ENCODE measurements at places on chromosomes 2 and 18. TPM values are rescaled to one million over a fixed set of nuclear protein-coding genes. Genes with fewer than 3 reads are reported as not detected.
A peak's percentile ranks its signal among the peaks of the same experiment; 100 is the strongest.

Gene SEPTIN10
- total RNA-seq = 77.4 TPM

Gene INSIG2
- total RNA-seq = 13.5 TPM

Gene IL18RAP
- total RNA-seq = not detected

Gene ALLC
- not detected for total RNA-seq

Gene CD207
- not detected for total RNA-seq

Gene METTL4
- 10.3 TPM for total RNA-seq

Gene IMPA2
- 15.9 TPM for total RNA-seq

Gene AQP4
- total RNA-seq = not detected

Gene GEN1
- 30.8 TPM for total RNA-seq

Gene AGXT
- not detected for total RNA-seq

Gene GDF7
- not detected for total RNA-seq

Gene NCL
- total RNA-seq = 154 TPM

DNA sequence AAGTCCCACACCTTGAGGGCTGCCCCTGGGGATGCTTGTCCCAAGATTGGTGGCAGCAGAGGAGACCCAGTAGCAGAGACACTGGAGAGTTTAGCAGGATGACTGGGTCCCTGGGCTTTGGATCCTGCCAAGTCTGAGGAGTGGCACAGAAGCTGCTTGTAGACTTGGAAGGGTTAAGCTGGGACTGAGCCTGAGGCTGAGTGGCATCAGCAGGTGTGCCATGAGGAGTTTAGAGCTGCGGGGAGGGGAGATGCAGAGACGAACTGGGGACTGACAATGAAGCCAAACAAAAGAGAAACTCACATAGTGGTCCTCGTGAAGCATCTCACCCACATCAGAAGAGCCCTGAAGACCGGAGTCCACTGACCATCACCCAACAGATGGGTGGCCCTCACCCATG is 329.7 kb upstream of the KLHL29 start:
- no peak for DNase-seq

DNA sequence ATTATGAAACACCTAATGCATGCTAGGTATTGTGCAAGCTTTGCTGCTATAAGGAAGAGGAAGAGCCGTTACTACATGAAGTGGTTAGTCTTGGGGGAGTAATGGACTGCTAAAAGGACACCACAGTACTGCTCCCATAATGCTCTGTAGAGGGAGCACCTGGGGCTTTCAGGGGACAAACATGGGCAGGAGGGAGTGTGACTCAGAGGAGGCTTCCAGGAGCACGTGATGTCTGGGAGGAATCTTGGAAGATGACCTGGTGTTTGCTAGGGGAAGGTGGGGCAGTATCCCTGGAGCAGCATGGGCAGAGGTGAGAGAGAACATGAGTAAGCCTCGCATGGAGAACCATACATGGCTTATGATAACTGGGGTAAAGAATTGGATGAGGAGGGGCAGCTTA is 18.8 kb downstream of the MAPK4 start:
- no peak for DNase-seq

GRCh38 chr2:232551250-232551638 is 755 bp downstream of the EIF4E2 start:
- DNase-seq = no peak

- no peak for DNase-seq
Observed at GRCh38 chr2:158519481-158519880, 62.7 kb downstream of the PKP4 start.

DNA sequence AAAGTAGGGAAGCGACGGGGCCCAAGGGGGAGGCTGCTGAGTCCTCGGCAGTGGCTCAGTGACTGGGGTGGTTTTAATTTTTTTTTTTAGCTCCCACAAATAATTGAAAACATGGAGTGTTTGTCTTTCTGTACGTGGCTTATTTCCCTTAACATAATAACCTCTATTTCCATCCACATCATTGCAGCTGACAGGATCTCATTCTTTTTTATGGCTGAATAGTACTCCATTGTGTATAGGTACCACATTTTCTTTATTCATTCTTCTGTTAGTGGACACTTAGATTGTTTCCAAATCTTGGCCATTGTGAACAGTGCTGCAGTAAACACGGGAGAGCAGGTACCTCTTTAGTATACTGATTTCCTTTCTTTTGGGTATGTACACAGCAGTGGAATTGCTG is 65.1 kb downstream of the ASAP2 start:
- no peak for DNase-seq

GRCh38 chr2:72581560-72582181 is 244.2 kb downstream of the EXOC6B start:
- DNase-seq = no peak

DNA sequence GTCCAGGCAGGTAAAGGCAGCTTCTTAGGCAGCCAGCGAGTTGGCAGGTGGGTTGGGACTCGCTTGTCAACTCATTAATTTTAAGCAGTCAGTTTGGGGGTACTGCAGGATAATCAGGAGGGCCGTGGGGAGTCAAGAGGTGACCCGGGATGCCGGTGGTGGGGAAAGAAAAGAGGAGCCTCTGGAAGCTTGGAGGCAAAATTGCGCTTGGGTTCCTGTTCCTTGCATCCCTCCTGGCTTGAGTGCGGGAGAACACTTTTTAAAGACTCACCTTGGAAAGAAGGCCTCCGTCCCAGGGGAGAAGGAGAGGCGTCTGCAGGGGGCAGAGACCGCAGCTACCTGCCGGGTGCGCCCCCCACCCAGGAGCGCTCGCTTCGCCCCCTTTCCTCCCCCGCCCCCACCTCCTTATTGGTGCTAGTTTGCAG is at the start of gene KCNJ3:
KCNJ3 (plus strand) TSS at position 400 of the 425 bp plus-strand sequence. CDS start 81 bp downstream, outside the sequence.
- DNase-seq = no peak

GRCh38 chr2:37855283-37856041 is 69.6 kb upstream of the RMDN2 start:
- no peak for DNase-seq

GRCh38 chr2:84613082-84613481 is 96.8 kb downstream of the DNAH6 start:
- no peak for DNase-seq

GRCh38 chr2:229784791-229785190 is 70.4 kb upstream of the DNER start:
- DNase-seq = no peak

GRCh38 chr2:232183279-232183678 is 195.3 kb upstream of the ALPP start:
- DNase-seq = no peak

GRCh38 chr2:10892796-10893350 is 18.9 kb upstream of the KCNF1 start:
- no peak for DNase-seq

DNA sequence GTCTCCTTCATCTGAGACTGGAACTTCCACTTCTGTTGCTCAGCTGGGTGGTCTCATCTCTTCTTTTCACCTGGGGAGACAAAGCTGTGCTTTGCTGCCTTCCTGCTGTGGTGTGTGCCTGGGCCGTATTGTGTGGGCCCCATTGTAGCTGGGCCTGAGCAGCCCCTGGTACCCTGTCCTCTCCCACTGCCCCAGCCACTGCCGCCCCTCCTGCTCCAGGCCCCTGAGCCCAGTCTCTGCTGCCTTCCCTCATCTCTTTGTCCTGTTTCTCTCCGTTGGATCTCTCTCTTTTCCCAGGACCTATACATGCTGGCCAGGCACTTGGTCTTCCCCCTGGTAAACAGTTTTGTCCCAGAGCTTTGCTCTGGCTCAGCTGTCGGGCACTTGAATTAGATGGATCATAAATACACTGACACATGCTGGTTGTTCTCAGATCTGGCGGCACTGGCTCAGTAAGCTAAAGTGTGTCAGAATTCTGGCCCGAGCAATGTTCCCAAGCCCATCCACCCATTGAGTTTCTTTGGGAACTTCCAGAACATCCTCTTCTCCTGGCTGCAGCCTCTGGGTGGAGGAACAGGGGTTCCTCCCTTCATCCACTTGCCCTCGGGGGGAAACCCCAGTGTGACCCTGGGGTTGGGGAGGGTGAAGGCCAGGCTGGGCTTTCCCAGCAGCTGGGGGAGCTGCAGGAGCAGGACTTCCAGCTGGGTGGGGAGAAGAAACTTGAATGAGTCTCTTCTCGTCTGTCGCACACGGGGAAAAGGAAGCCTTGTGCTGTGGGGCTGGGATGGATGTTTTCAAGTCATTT is 99.0 kb downstream of the DGKD start:
- no peak for DNase-seq

DNA sequence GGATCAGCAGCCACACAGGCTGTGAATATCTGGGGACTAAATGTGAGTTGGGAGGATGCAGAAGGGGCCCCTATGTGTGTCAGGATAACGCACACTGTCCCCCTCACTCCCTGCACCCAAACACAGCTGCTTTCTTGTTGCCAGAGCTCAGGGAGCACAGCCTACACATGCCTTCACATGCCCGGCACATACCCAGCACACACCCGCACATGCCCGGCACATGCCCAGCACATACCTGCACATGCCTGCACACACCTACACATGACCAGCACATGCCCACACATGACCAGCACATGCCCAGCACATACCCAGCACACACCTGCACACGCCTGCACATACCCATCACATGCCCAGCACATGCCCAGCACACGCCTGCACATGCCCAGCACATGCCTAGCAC is 75.6 kb downstream of the TPO start:
- DNase-seq = no peak

GRCh38 chr2:175003875-175004729 is 1.1 kb downstream of the CHN1 start:
- peak; percentile 55 for DNase-seq

DNA sequence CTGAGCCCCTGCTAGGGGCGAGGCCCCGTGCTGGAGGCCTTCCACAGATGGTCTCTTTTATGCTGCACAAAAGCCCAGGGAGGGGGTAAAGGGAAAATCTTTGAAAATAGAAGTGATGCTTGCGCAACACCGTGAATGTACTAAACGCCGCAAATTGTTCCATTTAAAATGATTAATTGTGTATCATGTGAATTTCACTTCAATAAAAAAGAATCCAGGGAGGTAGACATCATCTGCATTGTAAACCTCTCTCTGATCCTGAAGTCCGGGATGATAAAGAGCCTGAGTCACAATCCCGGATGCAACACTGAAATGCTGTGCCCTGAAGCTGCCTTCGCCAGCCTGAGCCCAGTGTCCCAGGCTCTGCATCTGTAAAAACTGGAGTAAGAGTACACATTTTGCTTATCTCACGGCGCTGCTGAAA is 107.7 kb upstream of the PPP1CB start:
- peak; percentile 91 for DNase-seq

DNA sequence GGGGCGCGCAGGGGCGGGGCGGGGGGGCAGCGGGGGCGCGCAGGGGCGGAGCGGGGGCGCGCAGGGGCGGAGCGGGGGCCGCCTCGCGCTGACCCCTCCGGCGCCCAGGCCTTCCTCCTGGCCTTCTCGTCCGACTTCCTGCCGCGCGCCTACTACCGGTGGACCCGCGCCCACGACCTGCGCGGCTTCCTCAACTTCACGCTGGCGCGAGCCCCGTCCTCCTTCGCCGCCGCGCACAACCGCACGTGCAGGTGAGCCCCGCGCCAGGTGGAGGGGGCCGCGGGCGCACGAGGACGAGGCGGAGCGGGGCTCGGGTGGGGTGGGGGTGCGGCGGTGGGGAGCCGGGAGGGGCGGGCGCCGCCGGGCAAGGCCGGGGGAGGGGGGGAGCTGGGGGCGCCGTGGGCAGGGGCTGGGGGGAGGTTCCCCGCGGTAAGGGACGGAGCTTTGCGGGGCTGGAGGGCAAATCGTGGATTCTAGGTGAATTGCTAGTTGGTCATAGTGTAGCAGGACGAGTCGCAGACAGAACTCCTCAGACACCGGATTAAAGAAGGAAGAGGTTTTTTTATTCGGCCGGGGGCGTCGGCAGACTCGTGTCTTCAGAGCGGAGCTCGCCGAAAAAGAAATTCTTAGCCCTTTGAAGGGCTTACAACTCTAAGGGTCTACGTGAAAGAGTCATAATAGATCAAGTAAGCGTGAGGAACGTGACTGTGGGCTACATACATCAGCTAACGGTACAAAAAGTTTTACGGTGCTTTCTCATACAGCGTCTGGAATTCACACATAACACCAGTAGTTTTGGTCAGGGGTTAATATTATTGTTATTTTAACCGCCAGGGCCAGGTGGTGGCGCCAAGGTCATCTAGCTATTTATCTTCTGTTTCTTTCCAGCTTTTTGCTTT is 29.9 kb downstream of the ANO7 start:
- DNase-seq = peak; percentile 19

DNA sequence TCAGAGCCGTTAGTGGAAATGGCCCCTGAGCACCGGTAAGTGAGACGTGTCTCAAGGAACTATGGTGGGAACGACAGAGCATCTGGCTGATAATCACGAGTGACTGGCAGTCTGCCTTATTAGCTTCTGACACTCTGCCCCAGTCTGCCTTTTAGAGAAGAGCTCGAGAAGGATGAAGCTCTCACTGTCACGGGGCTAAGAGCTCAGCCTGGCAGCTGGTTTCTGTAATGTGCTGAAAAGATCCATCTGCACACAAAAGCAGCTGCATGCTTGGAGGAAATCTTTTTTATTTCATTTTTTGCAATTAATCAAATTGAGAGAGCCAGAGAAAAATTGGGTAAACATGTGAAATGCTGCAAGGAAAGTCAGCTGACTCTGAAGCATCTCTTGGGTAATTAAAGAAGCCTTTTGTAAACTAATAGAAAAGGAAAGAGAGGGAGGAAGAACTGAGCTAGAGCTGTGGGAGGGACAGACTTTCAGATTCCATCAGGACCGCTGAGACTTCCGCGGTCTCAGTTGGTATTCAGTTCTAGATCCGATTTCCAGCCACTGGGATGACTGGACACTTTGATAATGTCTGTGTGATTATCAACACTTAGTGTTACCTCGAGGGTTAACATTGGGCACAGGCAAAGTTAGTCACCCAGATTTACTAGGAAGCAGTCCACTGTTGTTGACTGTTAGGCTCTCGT is 24.4 kb downstream of the MBP start:
- DNase-seq = peak; percentile 94

DNA sequence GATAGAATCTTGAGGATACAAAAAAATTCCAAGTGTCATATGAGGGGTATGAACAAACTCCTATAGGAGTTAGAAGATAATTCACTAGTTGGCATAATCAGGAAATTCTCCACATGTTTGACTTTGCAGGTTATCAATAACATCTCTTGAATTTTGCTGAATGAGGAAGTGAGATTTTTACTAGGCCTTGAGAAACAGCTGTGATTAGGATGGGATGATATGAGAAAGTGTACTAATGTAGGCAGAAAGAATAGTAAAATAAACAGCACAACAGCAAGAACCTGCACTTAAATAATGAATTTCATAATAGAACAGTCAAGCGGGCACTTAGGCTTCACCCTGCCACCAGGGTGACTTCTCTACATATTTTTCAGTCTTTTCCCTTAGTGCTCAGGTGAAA is 570.8 kb upstream of the CRIM1 start:
- DNase-seq = no peak

GRCh38 chr2:84901593-84902120 is 3.8 kb upstream of the TMSB10 start:
- DNase-seq = peak; percentile 93

GRCh38 chr18:48050176-48050575 is 119.7 kb upstream of the SMAD2 start:
- DNase-seq = no peak

DNA sequence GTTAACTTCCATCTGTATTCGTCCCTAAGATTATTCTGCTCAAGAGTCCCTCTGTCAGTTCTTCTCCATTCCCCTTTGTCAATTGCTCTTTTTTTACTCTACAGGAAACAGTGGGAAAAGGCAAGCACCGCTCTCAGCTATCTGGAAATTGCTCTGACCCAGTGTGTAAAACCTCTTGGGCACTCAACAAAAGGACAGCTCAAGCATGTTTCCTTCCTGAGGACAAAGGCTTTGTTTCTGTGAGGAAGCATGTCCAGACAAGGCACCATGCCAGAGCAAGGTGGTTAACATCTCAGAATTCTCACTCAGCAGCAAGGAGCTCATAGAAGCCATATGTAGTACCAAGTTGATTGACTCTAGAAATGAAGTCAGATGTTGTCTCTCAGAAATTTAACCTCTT is 735.6 kb downstream of the TSN start:
- DNase-seq = no peak

All from LHCN-M2 (cell line).